ENCODE measurements at places on chromosomes 16 and 17. TPM values are rescaled to one million over a fixed set of nuclear protein-coding genes. Genes with fewer than 3 reads are reported as not detected.

The DHRS7B gene
- total RNA-seq: 16.9 TPM

The RHBDL1 gene
- total RNA-seq: 0.59 TPM

The MC1R gene
- 7.0 TPM for total RNA-seq

The HSF4 gene
- total RNA-seq: 21.9 TPM

The COL1A1 gene
- total RNA-seq: 8.0 TPM

The ARL5C gene
- not detected for total RNA-seq

The TP53TG3B gene
- total RNA-seq: 0.24 TPM

The SENP3 gene
- total RNA-seq: 96.8 TPM

The CACNG5 gene
- total RNA-seq: not detected

The CD300H gene
- 0.31 TPM for total RNA-seq

The TAF15 gene
- 197 TPM for total RNA-seq

The KRT33B gene
- total RNA-seq: not detected

The SBK1 gene
- total RNA-seq: 0.28 TPM

The C17orf78 gene
- total RNA-seq: not detected

The NHLRC4 gene
- 0.19 TPM for total RNA-seq

The GRB7 gene
- 4.8 TPM for total RNA-seq

The KRT12 gene
- not detected for total RNA-seq

The HOXB9 gene
- total RNA-seq: 7.9 TPM

The ADPRM gene
- 8.8 TPM for total RNA-seq

The CFAP52 gene
- total RNA-seq: not detected

The HBA1 gene
- not detected for total RNA-seq

The CD300C gene
- total RNA-seq: not detected

The RAB26 gene
- 3.5 TPM for total RNA-seq

The FA2H gene
- 33.6 TPM for total RNA-seq

The ZNF830 gene
- total RNA-seq: 14.8 TPM

The CSH1 gene
- not detected for total RNA-seq

The KRT24 gene
- not detected for total RNA-seq

The KRTAP4-1 gene
- 0.38 TPM for total RNA-seq

The PAFAH1B1 gene
- 186 TPM for total RNA-seq

The ZNF668 gene
- 20.9 TPM for total RNA-seq

The LAT gene
- total RNA-seq: 2.9 TPM
